ENCODE measurements at places on chromosomes 12 and 14. TPM values are rescaled to one million over a fixed set of nuclear protein-coding genes. Genes with fewer than 3 reads are reported as not detected.
A peak's percentile ranks its signal among the peaks of the same experiment; 100 is the strongest.

The TRIAP1 gene
- total RNA-seq: 14.4 TPM

The FBLN5 gene
- total RNA-seq: 46.5 TPM

The RGS6 gene
- total RNA-seq: 3.9 TPM

The MYO1H gene
- 2.4 TPM for total RNA-seq

The AMHR2 gene
- not detected for total RNA-seq

The CFAP54 gene
- total RNA-seq: 1.8 TPM

The SLC7A8 gene
- total RNA-seq: 27.5 TPM

GRCh38 chr12:52607314-52607713 is 6.1 kb upstream of the KRT72 start:
- DNase-seq: no peak

GRCh38 chr12:128644664-128645296 is 179.0 kb downstream of the SLC15A4 start:
- DNase-seq: no peak

- DNase-seq: no peak
Observed at GRCh38 chr12:131735476-131736445, 24.9 kb downstream of the SFSWAP start.

DNA sequence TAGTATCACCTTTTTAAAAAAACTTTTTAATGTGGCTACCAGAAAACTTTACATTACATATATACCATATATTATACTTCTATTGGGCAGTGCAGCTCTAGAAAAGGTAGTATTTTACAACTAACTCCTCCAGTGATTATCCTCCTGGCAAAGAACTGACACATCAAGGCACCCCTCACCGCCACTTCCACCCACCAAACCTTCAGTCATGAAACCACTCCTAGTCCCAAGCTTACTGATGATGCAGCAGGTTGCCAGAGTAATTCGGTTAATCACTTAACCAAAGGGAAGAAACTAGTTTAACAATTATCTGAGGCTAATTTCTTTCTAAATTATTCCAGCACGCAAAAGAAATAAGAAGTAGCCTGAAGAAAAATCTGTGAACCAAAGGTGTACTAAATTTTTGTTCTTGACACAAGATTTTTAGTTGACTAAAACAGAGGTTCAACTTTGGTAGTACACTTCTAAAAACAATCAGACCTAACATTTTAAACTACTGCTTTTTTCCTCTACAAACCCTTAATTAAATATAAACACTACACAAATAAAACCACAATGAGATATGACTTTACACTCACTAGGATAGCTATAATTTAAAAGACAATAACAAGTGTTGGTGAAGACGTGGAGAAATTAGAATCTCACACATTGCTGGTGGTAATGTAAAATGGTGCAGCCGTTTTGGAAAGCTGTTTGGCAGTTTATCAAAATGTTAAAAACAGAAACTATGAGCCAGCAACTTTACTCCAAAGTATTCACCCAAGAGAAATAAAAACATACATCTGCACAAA is 16.7 kb downstream of the SPPL3 start:
- DNase-seq: no peak

DNA sequence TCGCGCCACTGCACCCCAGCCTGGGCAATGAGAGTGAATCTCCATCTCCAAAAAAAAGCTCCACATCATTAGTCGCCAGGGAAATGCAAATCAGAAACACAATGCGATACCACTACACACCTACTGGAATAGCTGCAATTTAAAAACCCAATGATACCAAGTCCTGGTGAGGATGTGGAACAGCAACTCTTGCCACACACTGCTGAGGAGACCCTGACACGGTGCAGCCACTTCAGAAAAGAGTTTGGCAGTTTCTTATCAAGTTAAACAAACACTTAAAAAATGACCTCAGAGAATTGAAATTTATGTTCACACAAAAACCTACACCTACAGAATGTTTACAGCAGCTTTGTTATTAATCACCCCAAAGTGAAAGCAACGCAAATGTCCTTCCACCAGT is 12.1 kb downstream of the P2RX2 start:
- DNase-seq: no peak

DNA sequence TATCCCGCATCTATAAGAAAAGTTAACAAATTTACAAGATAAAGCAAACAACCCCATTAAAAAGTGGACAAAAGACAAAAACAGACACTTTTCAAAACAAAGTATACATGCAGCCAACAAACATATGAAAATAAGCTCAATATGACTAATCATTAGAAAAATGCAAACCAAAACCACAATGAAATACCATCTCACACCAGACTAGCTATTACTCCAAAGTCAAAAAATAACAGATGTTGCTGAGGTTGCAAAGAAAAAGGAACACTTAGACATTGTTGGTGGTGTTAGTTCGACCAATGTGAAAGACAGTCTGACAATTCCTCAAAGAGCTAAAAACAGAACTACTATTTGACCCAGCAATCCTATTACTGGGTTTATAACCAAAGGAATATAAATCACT is 968.6 kb upstream of the USP15 start:
- no peak for DNase-seq

DNA sequence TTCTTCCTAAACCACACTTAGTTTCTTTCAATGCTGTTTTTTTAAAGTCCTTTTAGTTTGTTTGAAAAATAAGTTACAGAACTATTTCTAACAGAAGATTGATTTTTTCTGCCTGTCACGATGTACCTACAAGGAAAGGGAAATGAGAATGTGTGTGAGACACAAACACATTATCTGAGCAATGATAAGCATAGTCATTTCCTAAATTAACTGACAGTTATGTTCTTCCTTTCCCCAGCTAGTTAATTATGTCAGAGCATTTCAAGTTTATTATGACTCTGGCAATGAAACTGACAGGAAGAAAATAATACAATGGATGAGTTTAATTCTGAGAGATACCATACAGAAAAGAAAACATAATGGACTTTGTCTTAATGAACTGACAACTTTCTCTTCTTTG is 21.3 kb upstream of the LDHB start:
- no peak for DNase-seq

DNA sequence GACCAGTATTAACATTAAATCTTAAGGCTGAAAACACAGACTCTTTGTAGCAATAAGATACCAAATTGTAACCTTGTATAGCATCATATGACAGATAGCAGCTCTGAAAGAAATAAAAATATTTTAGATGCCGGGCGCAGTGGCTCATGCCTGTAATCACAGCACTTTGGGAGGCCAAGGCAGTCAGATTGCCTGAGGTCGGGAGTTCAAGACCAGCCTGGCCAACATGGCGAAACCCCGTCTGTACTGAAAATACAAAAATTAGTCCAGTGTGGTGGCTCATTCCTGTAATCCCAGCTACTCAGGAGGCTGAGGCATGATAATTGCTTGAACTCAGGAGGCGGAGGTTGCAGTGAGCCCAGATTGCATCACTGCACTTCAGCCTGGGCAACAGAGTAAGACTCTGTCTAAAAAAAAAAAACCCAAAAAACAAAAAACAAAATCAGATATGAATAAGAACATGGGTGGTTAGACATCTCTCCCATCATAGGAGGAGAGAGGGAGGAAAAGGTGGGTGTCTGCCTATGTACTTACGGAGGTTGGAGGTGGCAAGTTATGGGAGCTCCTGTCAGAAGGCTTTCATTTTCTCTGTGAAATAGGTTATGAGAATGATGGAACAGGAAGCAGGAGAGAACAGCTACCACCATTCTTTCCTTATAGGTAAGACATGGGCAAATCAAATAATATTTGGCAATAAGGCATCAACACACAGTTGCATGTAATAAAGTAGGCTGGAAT is 7.6 kb upstream of the HEBP1 start:
- DNase-seq: no peak

- no peak for DNase-seq
Observed at GRCh38 chr12:3532931-3533702, 42.1 kb downstream of the PRMT8 start.

- DNase-seq: no peak
Observed at GRCh38 chr14:92470215-92470614, 43.4 kb upstream of the RIN3 start.

DNA sequence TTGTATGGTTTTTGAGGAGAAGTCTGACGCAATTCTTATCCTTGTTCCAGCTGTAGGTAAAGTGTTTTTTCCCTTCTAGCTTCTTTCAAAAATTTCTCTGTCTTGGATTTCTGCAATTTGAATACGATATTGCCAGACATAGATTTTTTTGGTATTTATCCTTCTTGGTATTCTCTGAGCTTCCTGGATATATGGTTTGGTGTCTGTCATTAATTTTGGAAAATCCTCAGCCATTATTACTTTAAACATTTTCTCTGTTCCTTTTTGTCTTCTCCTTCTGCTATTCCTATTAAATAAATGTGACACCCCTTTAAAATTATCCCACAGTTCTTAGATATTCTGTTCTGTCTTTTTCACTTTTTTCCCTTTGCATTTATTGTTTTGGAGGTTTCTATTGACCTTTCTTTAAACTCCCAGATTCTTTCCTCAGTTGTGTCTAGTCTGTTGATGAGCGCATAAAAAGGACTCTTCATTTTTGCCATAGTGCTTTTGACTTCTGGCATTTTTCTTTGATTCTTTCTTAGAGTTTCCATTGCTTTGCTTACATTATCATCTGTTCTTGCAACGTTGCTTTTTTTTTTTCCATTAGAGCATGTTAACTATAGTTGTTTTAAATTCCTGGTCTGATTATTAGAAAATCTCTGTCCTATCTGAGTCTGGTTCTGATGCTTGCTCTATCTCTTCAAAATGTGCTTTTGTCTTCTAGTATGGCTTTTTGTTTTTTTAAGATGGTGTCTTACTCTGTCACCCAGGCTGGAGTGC is 129.1 kb downstream of the MSRB3 start:
- DNase-seq: no peak

DNA sequence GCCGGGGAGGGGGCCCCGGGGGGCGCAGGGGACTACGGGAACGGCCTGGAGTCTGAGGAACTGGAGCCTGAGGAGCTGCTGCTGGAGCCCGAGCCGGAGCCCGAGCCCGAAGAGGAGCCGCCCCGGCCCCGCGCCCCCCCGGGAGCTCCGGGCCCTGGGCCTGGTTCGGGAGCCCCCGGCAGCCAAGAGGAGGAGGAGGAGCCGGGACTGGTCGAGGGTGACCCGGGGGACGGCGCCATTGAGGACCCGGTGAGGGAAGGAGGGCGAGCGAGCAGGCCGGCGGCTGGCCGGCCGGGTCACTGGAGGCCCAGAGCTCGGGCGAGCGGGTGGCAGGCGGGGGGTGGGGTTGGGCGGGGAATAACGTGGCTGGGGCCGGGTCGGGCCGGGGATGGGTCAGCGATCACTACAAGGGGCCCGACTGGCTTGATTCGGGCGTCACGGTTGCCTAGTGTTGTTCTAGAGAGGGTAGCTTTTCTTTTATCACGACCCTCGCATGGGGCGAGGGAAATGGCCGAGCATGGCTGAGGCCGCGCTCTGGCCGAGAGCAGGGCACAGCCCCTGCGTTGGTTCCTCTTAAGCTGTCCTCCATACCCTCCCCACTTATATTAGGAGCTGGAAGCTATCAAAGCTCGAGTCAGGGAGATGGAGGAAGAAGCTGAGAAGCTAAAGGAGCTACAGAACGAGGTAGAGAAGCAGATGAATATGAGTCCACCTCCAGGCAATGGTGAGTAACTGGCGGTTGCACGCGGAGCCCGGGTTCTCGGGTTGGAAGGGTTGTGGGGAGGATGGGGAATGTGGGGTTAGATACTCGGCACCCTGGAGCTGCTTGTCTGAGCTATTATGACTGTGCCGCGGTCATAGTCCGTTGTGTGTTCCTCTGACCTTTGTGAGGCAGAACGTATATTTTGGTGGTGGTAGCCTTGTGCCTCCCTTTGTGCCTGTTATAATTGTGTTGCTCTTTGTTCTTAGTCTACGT is 603 bp downstream of the PABPN1 start:
- DNase-seq: no peak

DNA sequence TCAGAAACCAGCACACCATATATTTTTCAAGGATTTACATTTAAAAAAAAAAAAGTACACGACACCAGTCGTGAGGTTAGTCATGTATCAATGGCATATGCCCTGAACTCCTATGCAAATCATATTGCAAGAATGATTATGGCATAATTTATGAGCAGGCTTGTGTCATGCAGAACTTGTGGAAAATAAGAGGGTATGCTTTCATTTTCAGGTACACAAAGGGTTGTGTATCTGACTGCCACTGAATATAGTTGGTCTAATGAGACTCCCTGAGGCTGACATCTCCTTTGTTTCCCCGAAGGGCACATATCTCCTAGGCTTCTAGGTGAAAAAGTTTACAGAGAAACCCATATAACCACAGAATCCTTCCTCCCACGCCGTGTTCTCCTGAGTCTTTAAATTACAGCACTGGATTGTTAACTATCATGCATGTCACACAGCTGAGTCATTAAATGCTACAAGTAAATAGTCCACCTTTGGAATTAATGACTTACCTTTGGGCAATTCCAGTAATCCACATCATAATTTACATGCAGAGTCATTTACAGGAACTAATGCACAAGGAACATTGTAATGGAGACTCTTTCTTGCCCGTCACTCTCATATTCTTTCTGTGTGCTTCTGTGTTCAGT is 356.7 kb upstream of the DIO2 start:
- DNase-seq: no peak

DNA sequence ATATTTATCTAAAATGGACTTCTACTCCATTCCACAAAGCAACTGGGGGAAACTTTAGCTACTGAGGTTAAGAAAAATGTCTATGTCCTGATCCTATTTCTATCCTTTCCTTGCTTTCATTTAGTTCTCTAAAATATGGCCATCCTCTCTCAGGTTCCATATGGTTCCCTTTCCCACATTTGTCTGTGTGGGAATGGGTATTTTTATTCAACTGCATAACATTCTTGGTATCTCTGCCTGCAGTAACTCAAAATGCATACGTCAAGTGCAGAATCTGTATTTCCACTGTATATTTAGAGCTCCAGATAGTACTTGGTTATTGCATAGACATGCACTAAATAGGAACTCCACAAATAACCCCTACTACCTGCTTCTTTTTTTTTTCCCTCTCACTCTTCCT is 130.6 kb upstream of the BTG1 start:
- DNase-seq: no peak

GRCh38 chr14:101120641-101121507 is 217.4 kb upstream of the RTL1 start:
- no peak for DNase-seq

DNA sequence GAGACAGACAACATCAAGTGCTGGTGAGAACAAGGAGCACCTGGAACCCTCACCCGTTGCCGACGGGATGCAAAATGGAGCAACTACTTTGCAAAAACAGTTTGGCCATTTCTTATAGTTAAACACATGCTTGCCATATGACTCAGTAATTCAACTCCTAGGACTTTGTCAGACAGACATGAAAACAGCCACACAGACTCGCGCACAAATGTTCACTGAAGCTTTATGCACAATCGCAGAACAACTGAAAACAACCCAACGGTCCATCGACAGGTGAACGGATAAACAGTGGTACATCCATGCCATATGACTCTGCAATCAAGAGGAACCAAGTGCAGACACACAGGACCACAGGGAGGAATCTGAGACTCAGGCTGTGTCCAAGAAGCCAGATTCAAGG is 30.8 kb downstream of the NCOR2 start:
- peak; percentile 13 for DNase-seq

DNA sequence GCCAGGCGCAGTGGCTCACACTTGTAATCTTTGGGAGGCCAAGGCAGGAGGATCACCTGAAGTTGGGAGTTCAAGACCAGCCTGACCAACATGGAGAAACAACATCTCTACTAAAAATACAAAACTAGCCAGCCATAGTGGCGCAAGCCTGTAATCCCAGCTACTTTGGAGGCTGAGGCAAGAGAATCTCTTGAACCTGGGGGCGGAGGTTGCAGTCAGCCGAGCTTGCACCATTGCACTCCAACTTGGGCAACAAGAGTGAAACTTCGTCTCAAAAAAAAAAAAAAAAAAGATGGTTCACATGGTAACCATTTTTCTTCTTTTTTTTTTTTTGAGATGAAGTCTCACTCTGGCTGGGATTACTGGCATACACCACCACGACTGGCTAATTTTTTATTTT is 35.3 kb downstream of the SLC2A14 start:
- DNase-seq: no peak
